Activated naive CD4-positive, alpha-beta T cell treated with Interleukin-2 at 50 U/mL for 16 hours (primary cell): ENCODE measurements at places on chromosomes 3 and 15.
A peak's percentile ranks its signal among the peaks of the same experiment; 100 is the strongest.

GRCh38 chr15:69819371-69819770 lies 278.3 kb downstream of the TLE3 start:
- no peak for DNase-seq

DNA sequence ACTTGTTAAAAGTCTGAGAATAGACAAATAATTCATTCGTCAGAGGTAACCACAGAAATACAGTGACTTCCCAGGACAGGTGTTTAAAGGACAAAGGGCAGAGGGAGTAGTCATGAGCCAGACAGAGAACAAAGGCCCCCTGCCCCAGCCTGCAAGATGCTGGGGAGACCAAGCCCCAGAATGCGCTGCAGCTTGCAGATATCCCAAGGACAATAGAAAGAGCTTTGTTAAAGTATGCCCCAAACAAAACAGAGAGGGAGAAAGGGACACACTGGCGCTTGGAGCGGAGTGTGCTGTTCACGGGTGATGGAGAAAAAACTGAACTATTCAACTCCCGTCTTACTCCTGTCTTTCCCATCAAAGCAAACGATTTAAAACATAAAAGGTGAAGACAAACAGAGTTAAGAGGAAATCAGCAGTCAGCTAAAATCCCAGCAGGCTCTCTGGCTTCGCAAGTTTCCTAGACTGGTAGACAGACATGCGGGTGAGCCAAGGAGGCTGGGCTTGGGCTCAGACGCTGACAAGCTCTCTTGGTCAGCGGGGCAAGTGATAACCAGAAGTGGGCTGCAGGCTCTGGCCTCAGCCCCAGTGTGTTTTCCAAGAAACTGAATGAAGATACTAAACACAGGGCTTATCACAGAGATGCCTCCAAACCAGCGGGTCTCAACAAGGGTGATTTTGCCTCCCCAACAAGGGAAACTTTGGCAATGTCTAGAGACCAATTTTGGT lies 130.1 kb downstream of the UACA start:
- no peak for DNase-seq

DNA sequence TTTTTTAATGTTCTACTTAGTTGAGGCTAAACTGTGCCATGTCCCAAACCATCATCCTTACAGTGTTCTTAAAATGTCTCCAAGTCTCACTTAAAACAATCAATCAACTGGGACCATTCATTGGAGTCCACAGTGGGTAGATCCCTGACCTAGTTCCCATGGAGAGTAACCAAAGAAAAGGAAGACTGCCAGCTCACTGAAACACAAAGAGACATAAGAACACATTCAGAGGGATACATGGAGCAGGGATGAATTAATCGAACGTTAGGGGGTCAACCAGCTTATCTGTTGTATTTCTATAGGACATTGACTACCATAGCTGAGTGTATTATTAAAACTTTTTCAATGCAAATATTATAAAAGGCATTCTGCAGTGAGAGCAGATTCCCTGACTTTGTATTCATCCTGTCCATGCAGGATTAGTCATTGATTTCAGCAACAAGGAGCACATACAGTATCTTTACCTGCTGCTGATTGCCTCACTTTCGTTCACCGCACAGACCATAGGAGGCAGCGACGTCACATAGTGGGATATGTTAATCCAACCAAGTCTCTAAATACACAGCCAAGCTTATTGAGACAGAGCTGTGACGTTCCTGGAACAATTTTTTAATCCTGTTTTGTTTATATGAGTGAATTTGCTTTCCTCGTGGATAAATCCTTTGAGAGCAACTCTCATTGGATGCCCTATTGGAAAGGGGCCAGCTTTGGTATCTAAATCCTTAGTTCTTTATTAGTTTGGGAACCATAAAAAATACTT lies 364.9 kb upstream of the RBMS3 start:
- DNase-seq: no peak

GRCh38 chr3:189655617-189656016 lies 24.4 kb downstream of the TP63 start:
- DNase-seq: no peak

DNA sequence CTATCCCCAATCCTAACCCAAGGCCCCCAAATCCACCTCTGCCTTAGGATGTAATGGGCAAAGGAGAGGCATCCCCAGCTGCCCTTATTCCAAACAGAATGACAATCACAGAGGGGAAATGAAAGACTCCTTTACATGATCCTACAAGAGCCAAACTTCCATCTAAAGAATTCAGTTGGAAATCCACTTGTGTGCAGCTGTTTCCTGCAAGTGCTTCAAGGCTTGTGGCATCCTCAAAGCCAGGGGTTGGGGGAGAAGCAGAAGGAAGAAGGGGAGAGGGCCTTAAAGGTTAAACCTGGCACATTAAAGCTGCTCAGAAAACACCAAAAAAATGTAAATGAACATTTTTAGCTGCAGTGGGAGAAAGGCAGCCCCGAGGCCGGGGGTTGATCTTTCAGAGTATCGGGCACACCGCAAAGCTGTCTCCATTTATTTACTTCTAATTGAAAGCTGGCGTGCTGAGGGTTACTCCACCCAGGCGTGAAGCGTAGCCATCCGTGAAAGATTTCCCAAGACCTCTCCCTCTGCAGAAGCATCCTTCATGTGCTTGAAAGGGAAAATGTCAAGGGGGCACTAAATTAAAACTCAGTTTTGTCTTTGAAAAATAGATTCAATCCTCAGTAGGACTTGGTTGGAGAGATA lies 217.8 kb downstream of the SHQ1 start:
- DNase-seq: no peak

GRCh38 chr15:38954090-38954489 lies 389.5 kb upstream of the RASGRP1 start:
- no peak for DNase-seq

DNA sequence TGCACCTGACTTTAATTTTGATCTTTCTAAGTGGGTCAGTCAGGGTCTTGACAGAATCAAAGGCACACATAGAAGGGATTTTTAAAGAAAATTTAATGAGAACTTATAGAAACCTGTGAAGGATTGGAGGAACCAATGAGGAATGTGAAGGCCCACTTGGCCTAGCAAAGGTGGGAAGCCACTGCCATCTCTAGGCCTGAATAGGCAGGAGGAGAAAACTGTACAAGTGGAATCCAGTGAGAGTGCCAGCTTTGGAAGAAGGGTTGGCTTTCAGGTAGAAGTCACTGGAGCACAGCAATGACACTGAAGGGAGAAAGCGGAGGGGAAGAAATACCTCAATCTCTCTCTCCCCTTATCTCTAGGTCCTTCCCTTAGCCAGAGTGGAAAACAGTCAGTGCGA lies 380.7 kb upstream of the KCNMB2 start:
- DNase-seq: no peak

DNA sequence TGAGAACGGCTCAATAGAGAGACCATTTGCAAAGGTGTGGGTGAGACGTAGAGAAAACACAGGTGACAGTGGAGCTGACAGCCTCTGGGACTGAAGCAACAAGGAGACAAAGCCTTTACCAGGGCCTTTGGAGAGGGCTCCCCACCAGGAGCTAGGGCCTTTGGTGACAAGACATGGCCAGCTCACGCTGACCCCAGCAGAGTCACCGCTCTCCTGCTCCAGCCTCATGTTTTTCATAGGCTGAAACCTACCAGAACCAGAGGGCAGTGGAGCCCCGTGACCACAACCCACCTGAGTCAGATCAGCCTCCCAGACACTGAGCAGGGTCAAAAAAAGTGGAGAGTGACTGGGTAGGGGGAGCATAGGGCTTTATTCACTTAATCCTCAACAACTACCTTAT lies 214.7 kb downstream of the SHQ1 start:
- DNase-seq: no peak

GRCh38 chr15:98442901-98443300 lies 205.4 kb upstream of the IGF1R start:
- DNase-seq: no peak

- no peak for DNase-seq
Measured at GRCh38 chr15:69704229-69704628, 251.6 kb downstream of the RPLP1 start.

DNA sequence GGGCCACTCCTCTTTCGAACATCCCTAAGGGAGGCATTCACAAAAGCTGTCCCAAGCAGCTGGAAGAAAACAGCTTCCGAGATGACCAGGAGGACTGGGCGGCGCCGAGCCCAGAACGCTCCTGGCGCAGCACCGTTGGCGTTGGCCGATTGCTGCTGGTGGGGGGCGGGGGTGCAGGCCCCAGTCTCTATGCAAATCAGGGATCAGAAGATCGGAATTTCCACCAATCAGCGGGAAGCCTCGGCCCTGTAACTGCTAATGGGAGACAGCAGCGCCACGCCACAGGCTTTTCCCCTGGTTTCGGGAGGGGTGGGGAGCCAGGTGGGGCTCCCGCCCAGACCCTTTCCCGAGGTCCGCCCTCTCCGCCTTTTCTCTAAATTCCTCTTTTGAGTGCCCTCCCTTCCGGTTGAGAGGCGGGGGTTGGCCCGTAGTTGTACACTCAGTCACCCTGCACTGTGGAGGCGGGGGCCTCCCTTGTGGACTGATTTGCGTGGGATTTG lies 27.0 kb downstream of the HMCES start:
- DNase-seq: peak; percentile 47

DNA sequence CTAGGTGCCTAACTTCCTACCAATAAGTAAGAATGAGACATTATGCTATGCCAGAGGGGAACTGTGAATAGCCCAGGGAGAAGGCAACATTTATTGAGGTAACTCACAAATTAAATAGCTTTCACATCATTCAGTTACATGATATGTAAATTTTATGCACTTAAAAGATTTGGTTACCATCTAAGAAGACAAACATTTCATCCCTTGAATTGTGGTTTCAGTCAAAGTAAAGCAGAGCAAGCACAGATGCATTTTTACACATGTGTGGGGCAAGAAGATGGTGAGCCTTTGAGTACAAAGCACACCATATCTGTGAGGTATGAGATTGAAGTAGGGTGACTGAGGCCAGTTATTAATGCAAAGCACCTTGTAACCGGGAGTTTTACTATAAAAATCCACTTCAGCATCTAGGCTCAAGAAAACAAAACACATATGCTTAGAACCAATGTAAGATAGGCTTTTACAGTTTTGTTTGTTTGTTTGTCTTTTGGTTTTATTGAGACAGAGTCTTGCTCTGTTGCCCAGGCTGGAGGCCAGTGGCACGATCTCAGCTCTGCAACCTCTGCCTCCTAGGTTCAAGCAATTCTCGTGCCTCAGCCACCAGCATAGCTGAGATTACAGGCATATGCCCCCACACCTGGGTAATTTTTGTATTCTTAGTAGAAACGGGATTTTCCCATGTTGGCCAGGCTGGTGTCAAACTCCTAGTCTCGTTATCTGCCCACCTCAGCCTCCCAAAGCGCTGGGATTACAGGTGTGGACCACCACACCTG lies 3.5 kb downstream of the PLSCR2 start:
- no peak for DNase-seq

GRCh38 chr3:39222939-39223338 lies 30.5 kb upstream of the XIRP1 start:
- DNase-seq: no peak

- no peak for DNase-seq
Measured at GRCh38 chr15:88383354-88383753, 83.8 kb downstream of the MRPL46 start.

DNA sequence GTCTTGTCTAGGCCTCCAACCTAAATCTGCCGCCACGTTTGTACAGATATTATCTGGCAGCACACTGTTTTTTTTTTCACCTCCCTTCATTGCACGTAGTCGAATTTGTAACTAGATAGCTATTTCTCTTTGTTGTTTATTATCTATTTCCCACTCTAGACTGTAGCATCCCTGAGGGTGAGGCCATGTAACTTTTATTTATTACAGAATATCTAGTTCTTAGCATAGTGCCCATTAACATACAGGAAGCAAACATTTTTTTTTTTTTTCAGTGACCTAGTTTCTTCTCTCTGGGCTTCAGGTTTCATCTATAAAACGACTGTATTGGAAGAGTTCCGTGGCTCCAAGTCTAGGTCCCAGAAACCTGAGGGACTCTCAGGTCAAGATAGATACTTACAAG lies 354.3 kb downstream of the FGF12 start:
- DNase-seq: no peak

- DNase-seq: no peak
Measured at GRCh38 chr3:46564190-46565021, 1.7 kb downstream of the LRRC2 start.

- no peak for DNase-seq
Measured at GRCh38 chr3:2090095-2090911, 8.4 kb upstream of the CNTN4 start.

GRCh38 chr15:23472678-23473077 lies 25.6 kb upstream of the GOLGA6L2 start:
- DNase-seq: no peak

DNA sequence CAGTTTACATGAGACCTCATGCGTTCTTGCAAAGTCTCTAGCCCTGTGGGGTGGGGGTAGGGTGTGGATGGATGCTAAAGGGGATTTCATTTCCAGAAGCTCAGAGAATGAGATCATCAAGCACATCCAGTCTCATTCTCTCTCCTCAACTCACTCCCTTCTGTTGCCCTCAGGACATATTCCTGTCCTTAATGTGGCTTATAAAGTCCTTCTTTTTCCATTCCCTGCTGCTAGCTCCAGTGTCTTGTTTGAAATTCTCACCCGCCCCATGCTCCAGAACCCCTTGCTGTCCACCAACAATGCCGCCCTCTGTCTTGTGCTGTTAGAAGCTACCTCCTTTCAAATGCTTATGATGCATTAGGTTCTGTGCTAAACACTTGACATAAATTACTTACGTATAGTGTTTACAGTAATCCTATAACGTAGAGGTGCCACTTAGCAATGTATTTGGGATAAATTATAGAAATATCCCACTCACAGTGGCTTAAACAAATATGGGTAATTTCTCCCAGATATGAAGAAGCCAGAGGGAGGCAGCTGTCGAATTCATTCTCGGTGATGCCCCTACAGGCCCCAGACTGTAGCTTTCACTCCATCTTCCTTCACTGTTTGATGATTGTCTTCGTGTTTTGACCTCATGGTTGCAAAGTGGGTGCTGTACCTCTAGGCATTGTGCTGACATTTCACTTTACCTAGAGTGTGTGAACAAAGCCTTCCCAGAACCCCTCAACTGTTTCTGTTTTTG lies 273.1 kb upstream of the TBL1XR1 start:
- no peak for DNase-seq

DNA sequence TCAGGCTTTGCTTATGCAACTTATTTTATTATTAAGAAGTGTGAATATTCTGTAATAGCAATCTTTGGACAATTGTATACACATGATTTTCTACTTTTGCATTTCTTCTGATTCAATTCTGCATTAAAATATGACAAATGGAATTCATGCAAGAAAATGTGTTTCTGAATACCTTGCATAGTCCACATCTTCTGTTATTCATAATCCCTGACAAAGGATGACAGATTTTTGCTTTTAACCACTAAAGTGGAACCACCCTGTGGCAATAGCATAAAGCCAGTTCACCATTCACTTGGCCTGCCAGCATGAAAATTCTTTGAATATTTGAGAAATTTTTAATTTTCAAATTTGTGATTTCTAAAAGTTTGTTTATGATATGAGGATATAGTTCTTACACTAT lies 397.0 kb downstream of the ROBO2 start:
- DNase-seq: no peak

GRCh38 chr15:60643555-60643954 lies 164.6 kb upstream of the ICE2 start:
- no peak for DNase-seq
